Cardiac ventricle fibroblast (primary cell): ENCODE measurements at places on chromosomes 5 and 9. TPM values are rescaled to one million over a fixed set of nuclear protein-coding genes. Genes with fewer than 3 reads are reported as not detected.

The NR5A1 gene
- total RNA-seq = not detected in 2 replicates

The URM1 gene
- total RNA-seq = 26.5 and 39.1 TPM in 2 replicates

The BTNL9 gene
- total RNA-seq = 0.19 and 0.34 TPM in 2 replicates

The ALDH1A1 gene
- 1.6 and 3.5 TPM in 2 replicates for total RNA-seq

The CD180 gene
- total RNA-seq = 0.06 TPM in 1 of 2 replicates, not detected in the other

The SLCO6A1 gene
- total RNA-seq = not detected in 2 replicates

The HSD17B3 gene
- not detected in 2 replicates for total RNA-seq

The GPR150 gene
- total RNA-seq = 0.20 and 0.31 TPM in 2 replicates

The MVB12B gene
- total RNA-seq = 2.3 and 3.3 TPM in 2 replicates
